Inflammatory macrophage (primary cell): ENCODE measurements at places on chromosomes 4 and X.

- DNase-seq: no peak
Measured at GRCh38 chrX:107713543-107714205, 61.9 kb downstream of the TSC22D3 start.

DNA sequence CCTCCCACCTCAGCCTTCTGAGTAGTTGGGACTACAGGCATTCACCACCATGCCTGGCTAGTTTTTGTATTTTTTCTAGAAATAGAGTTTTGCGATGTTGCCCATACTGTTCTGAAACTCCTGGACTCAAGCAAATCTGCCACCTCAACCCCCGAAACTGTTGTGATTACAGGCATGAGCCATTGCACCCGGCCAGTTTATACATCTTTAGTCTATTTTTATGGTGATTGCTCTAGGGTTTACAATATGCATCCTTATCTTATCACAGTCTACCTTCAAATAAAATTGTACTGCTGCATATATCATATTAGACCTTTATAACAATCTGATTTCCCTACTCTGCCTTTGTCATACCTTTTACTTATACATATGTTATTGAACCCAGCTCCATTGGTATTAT lies 56.9 kb downstream of the SOWAHB start:
- no peak for DNase-seq

- DNase-seq: no peak
Measured at GRCh38 chr4:169571435-169571834, 40.9 kb downstream of the NEK1 start.

- DNase-seq: peak; percentile 47
Measured at GRCh38 chrX:12971282-12972003, 3.5 kb upstream of the TMSB4X start.

- DNase-seq: no peak
Measured at GRCh38 chr4:36414248-36414647, 132.8 kb downstream of the DTHD1 start.

DNA sequence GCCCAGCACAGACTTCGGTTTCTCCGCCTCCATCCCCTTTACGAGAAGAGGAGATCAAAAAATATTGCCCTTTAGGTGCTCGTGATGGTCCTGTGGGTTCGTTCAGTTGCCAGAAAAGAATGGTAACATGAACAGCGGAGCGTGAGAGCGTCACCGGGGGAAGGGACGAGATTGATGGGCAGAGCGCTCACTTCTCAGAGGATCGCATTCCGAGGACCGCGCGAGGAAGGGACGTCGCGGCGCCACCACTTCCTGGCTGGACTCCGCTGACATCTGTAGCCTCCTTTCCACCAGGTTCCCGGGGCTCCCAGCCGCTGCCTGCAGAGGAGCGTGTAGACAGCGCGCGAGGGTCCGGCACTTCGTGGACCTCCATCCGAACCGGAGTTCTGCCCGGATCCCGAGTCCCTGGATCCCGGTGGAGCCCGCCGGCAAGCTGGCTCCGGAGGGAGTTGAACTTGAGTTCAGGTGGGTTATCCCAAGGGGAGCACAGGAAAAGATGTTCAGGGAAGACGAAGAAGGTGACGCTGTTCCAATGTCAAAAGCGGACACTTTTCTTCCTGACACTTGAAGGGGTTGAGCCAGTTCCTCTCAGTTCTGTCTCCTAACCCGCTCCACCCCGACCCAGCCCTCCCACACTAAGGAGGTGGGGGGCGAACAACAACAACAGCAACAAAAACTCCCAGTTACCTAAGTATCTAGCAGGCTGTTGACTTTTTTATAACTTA lies 484 bp downstream of the GALNTL6 start:
- no peak for DNase-seq

DNA sequence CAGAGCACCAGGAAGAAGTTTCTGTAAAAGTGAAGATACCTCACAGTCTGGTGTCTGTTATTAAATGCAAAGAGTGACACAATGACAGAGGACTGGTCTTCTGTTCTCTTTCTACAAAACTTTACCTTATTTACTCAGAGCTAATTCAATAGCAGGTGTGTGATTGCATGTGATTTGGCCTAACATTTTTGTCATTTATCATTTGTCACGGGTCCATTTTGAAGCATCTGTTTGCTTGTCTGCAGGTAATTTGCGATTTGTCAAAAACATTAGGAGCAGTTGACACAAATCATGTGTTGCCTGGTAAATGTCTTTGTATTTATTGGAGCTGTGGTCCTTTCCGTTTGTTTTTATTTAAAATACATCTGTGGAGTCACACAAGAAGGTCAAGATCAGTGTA lies 1232.4 kb downstream of the STIM2 start:
- DNase-seq: no peak

DNA sequence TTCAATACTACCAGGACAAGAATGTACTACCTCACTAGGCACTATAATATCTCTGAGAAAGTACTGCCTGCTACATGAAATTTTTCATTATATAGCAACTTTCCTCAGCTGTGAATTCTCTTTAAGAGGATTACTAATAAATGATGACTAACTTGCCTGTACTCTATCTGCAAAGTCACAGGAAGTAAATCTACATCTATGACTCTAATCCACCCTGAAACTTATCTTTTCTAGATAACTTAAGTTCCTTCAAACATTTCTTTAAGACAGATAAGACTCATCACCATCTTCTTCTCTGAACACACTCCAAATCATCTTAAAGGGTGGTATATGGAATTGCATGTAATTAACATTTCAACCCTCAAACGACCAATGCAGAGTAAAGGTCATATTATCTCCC lies 28.8 kb downstream of the RPS6KA3 start:
- no peak for DNase-seq

GRCh38 chr4:85489273-85489981 lies 14.5 kb downstream of the ARHGAP24 start:
- no peak for DNase-seq

GRCh38 chrX:30626402-30626801 lies 26.8 kb upstream of the GK start:
- DNase-seq: no peak

DNA sequence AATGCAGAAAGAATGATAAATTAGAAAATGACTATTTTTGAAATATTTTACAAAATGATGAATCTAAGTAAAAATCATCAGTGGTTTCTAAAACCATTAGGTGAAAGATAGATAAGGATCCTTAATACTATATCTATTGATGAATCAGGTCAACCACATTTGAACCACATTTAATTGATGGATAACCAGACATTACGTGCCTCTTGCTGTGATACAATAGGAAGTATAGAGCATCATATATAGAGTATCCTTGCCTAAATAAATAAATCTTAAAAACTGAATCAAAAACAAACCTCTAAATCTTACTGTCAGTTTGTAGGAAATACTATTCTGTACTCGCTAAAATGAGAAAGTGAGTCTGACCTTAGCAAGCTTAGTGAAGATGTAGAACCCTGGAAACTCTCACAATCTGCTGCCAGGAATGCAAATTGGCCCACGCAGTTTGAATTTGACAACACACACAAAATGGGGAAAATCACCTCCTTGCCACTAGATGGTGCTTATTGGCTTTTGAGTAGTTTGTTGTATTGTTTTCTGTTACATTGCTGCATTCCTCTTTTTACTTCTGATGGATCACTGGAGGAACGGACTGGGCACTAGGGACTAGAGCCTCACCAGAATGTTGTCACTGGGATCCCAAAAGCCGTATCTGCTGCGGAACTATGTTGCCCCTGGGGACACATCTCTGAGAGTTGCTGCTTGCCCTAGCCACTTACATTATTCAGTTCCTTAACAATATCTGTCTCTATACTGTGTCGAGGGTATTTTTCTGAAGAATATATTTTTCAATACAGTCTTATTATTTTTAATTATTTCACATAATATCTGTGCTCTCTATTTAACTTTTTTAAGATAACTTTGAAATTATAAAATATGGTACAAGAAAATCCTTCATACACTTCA lies 25.4 kb upstream of the SLAIN2 start:
- peak; percentile 72 for DNase-seq

- DNase-seq: no peak
Measured at GRCh38 chr4:67635331-67635730, 65.6 kb downstream of the UBA6 start.

DNA sequence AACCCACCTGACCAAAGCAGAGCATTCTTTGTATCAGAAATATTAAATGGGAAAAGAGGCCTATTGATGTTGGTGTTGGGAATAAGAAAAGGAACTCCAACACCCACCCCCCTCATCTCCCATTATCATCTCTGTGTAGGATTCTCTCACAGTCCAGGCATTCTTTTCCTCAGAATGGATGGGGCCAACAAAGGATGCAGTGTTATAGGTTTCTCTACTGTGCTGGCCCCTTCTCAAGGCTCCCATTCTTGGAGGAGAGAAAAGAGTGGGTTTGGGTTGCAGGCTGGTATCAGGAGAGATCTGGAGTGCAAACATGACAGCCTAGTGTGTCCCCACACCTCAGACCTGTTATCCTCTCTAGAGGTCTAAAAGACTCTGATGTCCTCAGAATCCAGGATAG lies 59.6 kb downstream of the UGT8 start:
- no peak for DNase-seq

DNA sequence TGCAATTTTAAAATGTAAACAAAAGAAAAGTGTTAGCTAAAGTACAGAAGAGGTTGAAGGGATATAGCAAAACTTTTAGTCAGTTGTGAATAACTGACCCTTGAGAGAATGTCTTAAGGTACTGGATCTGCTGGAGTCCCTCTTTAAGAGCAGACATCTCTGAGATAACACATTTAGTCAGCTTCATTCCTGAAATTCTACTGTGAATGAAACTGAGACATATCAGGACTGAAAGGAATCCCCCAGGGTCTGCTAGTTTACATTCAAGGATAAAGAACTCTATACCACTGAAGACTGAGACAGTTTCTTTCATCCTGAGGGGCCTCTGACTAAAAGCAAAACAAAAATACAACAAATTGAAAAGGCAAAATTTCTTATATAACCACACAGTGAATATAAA lies 54.4 kb downstream of the PGRMC1 start:
- no peak for DNase-seq

DNA sequence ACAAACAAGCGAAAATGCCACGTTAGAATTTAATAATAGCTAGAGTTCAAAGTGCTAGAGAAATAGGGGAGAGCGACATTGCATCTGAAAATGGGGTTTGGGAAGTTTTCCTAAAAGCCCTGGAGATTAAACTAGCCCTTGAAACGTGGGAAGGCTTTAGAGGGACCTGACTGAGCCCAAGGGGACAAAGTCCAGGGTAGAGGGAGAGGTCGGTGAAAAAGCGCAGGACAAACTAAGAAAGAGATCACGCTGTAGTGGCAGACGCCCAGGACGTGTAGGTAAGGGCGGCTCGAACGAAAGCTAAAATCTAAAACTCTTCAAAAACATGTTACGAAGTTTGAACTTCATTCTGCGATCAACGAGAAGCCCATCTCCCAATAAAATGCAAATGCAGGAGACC lies 1.1 kb upstream of the ATP11C start:
- no peak for DNase-seq

DNA sequence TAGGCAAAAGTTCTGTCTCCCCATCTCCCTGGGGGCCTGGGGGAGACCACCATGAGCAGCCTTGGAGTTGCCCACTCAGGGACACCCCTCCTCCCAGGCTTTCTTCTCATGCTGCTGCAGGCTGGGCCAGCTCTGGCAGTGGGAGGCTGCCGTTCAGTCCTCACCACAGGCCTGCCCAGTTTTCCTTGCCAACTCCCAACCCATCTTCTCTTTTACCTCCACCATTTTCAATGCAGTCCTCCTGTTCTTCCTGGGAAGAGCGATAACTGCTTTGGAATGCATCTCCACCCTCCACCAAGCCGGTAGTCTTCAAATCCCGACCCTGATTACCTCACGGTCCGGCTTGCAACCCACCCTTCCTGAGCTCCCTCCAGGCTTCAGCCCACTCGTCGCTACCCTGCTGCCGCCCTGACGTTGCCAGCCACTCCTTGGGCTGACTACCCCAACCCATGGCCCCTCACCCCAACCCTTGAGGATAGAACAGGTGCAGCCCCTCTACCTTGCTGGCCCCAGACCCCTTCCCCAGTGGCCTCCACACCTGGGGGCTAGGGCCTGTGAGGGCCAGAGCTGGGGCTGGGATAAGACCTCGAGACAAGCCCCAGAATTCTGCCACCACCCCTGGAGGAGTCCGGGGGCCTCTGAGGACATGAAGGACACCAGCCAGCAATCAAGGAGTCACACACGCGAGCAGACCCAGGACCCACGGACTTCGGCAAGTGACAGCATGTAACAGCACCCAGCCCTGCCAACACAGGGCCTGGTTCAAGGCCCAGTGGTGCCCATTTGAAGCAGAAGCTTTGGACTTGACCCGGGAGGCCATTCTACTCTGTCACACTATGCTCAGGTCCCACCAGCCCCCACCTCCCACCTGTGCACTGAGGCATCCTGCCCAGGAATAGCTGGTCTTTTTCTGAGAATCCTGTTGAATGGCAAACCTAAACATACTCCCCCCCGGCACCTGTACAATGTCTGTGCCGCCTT lies 9.2 kb downstream of the WDR1 start:
- no peak for DNase-seq

DNA sequence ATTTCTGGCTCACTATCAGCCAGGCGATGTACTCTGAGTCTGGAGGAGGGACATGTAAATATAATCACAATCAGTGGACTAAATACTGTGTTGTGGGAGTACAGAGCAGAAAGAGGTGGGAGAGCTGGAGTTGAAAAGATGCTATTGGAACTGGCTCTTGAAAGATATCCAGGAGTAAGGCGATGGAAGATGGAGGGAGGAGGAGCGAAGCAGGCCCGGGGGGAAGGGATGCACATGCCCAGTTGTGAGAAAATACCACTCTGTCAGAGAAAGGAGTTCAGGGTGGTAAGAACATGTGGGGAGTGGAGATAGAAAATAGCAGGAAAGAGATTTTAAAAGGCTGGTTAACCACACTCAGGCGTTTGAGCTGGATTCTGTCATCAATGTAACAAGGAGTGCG lies 216.9 kb upstream of the ETNPPL start:
- DNase-seq: no peak

DNA sequence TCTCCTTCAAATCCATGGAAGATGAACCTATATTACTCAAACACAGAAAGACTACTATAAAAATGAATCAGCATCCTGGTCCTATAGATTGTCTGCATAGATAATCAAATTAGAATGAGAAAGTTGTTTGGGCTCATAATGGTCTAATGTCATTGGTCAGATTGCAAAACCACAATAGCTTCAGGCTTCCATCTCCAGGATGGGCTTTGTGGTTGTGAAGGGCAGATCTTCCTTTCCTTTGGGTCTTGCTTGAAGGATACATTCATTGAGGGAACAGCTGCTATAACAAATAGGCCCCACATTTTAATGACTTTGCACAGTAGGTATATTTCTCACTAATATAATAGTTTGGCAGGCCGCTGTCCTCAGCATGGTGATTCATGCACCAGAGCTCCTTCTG lies 94.3 kb downstream of the REPS2 start:
- DNase-seq: no peak

- DNase-seq: no peak
Measured at GRCh38 chrX:124010157-124010556, 48.7 kb downstream of the STAG2 start.

DNA sequence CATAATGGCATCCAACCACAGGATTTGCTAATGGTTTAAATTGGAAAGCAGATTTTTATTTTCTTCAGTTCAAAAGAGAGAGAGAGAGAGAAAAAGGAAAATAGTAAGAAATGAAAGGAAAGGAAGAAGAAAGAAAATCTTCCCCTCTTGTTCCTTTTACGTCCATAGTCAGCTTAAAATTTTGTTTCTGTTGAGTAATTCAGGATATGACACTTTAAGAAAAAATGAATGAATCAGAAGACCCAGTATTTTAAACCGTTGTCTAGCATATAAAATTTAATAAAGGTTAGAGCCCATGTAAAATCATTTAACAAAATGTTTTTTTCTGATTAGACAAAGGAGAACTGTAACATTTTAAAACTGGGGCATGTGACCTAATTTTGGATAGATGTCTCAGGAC lies 391.8 kb upstream of the EPHA5 start:
- DNase-seq: no peak
